ENCODE measurements at places on chromosomes 4 and X.

DNA sequence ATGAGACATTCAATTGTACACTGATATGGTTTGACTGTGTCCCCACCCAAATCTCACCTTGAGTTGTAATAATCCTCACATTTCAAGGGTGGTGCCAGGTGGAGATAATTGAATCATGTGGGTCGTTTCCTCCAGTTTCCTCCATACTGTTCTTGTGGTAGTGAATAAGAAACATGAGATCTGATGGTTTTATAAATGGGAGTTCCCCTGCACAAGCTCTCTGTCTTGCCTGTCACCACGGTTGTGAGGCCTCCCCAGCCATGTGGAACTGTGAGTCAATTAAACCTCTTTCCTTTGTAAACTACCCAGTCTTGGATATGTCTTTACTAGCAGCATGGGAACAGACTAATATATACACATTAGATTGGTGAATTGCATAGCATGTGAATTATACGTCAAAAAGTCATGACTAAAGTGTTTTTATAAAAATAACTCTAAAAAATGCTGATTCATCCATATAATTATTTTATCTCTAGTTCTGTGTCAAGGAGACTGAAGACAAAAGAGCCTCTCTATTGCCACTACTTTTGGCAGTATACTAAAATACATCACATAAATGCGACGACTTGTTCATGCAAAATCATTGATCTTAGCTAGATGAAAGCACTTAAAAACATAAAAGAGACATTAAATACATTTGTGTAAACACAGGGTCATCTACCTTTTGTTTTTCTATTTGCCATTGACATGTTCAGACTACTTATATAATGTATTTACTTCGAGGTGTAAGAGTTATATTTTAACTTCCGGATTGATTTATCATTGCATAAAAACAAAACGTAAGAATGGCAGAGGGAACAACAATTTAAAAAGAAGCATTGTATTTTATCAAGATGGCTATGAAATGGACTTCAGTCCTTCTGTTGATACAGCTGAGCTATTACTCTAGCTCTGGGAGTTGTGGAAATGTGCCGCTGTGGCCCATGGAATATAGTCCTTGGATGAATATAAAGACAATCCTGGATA is 50.1 kb downstream of the YTHDC1 start:
- DNase-seq: no peak

GRCh38 chrX:21974011-21974385 is 33.5 kb downstream of the SMS start:
- no peak for DNase-seq

- DNase-seq: no peak
These were observed 195.2 kb upstream of the ANXA10 start for GRCh38 chr4:167897116-167897515.

DNA sequence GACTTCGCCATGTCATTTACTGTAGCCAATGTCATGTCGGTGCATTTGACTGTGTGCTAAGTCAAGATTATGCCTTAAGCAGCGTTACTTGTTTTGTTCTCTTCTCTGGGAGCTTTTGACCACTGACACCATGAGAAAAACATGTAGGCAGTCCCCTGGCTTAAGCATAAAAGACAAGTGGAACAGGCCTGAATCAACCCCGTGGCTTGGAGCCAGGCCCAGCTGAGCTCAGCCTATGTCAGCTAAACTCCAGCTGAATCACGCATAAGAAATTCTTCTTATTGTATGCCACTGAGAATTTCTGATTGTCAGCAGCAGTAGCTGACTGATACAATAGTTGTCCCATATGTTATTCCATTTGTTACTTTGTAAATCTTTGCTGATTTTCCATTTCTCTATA is 261.9 kb downstream of the CBLL2 start:
- DNase-seq: no peak

- DNase-seq: no peak
These were observed 26.6 kb upstream of the HS3ST1 start for GRCh38 chr4:11455201-11455835.

DNA sequence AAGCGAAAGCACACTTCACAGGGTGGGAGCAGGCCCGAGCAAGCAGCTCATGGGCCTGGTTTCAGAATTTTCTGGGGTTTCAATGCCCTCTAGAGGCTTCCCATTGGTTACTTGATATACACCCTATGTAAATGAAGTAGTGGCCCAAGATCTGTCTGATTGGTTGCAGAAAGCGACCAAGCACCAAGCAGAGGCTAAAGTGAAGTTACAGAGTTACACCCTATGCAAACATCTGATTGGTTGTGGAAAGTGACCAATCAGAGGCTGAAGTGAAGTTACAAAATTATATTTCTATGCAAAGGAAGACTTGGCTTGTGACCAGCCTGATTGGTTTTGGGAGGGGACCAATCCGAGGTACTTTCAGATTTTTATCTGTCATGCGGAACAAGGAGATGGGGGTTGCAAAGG is 8.2 kb downstream of the FHIP1A start:
- no peak for DNase-seq

- no peak for DNase-seq
These were observed 31.2 kb upstream of the MCF2 start for GRCh38 chrX:139739138-139739537.

DNA sequence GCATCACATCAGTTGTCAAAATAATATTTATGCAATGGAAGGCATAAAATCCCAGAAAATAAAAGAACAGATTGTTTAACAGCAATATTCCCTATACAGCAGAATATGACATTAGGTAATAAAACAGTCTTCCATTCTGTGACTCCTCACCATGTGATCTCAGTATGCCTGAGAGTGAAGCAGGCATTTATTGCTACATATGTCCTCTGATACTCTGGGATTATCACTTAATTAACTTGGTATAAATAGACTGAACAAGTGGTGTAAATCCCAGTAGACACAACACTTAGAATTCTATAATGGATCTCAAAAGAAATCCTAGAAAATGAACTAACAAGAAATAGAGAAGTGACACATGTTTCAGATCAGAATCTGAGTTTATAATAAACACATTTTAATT is 841.3 kb downstream of the PDHA2 start:
- no peak for DNase-seq

- no peak for DNase-seq
These were observed 30.6 kb downstream of the ABHD18 start for GRCh38 chr4:127995776-127996175.

All from effector memory CD4-positive, alpha-beta T cell (primary cell).